ENCODE measurements at places on chromosomes 6 and 20.

- DNase-seq, result no peak
These were observed 38.4 kb downstream of the HS3ST5 start for GRCh38 chr6:114304304-114304887.

GRCh38 chr6:73738367-73739028 lies 42.5 kb downstream of the CD109 start:
- DNase-seq, result no peak

DNA sequence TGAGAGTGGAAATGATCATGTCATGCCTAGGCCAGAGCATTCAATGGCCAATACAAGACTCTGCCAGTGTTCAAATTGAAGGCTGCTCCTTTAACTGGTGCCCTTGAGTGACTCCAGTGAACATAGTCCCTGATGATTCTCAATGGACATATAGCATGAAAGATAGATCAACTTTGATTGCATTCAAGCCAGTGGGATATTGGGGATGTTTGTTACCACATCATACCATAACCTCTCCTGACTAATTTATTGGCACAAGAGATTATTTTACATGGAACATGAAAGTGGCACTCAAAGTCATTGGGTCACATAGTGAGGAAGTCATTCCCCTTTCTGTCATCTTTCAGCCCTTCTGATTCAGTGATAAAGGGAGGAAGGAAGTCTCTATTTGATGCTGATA lies 139.0 kb downstream of the EYA2 start:
- DNase-seq, result no peak

DNA sequence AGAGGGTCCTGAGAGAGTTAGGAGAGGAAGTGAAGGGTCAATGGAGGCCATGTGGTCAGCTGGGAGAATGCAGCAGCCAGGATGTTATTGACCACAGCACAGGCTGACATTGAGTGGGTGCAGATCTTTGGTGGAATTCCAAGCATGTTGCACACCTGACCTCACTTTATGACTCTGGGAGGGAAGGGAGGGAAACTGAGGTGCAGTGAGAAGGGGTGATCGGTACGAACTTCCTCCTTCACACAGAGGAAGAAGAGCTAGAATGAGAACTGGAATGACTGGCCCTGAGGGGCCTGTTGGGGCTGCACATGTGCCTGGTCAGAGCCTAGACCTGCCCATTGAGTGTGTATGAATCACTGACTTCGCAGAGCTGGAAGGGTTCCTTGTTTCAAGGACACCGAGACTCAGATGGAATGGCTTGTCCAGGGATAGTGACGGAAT lies 9.8 kb downstream of the FAM83D start:
- DNase-seq, result no peak

- DNase-seq, result no peak
These were observed 29.0 kb upstream of the SRF start for GRCh38 chr6:43142101-43142500.

DNA sequence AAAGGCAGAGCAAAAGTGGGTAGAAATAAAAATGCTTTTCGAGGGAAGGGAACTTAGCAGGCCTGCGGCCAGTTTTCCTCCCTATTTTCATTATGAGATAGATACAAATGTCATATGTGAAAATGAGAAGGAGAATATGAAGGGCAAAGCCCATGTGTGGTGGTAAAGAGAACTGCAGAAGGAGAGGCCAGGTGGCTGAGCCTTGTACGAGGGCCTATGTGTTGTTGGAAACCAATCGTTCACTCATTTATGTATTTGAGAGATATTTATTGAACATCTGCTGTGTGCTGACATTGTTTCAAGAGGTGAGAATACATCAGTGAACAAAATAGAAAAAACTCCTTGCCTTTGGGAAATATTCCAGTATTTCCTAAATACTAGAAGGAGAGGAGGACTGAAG lies 147.7 kb downstream of the SH3BGRL2 start:
- DNase-seq, result no peak

DNA sequence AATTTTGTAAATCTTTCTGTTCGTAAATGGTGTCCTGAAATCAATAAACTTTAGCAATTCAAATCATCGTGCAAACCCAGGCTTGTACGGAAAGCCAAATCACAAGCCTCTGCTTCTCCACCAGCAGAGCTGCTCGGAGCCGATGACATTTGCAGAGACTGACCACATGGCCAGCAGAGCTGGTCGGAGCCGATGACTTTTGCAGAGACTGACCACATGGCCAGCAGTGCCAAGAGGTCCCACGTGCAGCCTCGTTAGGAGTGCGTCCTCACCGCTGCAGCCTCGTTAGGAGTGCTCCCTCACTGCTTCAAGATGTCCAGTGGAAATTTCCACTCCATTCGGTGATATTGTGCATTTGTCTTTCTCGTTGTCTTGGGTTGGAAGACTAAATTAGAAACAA lies 28.5 kb downstream of the SMOC2 start:
- no peak for DNase-seq
